ENCODE measurements at places on chromosomes 2 and 18.

GRCh38 chr2:237154884-237155851 is 69.5 kb downstream of the COPS8 start:
- no peaks in the 10 kb centered on the region for H3K36me3 ChIP-seq
- no peak overlapping the region for H3K4me3 ChIP-seq
- H3K27me3 ChIP-seq = no peaks in the 10 kb centered on the region
- H3K4me1 ChIP-seq = no peaks in the 10 kb centered on the region
- no peak for DNase-seq

GRCh38 chr2:134139611-134140010 is 114.3 kb upstream of the MGAT5 start:
- peaks cover 82% of the 10 kb centered on the region for H3K4me1 ChIP-seq

DNA sequence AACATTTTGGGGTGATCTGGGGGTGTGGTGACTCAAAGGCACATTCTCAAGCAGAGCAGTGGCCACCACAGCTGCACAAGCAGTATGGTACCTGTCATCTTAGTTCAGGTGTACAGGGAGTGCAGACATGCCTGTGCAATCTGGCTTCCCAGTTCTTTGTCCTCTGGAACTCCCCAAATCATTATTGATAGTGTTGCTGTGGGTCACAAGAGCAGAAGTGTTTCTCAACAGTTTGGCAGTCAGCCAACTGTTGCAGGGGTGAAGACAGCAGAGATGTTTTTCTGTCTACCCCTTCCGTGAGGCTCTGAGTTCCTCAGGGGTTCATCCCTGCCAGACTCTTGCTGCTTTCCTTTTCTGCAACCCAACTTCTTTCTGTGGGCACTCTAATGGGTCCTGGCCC is 206.5 kb upstream of the ZSWIM2 start:
- no peak for DNase-seq
- no peak overlapping the region for H3K4me3 ChIP-seq
- no peaks in the 10 kb centered on the region for H3K4me1 ChIP-seq
- no peaks in the 10 kb centered on the region for H3K36me3 ChIP-seq

DNA sequence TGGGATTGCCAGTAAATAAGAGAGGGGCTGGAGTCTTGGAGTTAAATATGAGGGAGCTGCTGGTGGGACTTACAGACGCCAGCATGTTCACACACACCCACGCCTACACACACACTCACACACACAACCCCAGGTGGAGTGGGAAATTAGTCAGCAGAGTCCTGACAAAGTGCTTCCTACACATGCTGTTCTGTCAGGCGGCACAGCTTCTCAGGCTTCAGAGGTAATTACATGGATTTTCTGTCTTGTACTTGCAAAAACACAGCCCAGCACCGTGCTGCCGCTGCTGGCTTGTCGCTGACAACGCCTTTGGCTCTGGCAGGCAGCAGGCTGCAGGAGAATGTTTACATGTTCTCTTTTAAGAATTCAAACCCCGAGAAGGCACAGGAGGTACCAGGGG is 1186.3 kb upstream of the CELF4 start:
- H3K27ac ChIP-seq = peak overlapping the region; percentile 15
- no peak for DNase-seq
- no peaks in the 10 kb centered on the region for H3K27me3 ChIP-seq
- peaks cover 24% of the 10 kb centered on the region for H3K4me1 ChIP-seq

GRCh38 chr2:168052773-168053172 is 194.6 kb downstream of the STK39 start:
- no peak overlapping the region for H3K4me3 ChIP-seq
- no peaks in the 10 kb centered on the region for H3K27me3 ChIP-seq
- no peaks in the 10 kb centered on the region for H3K36me3 ChIP-seq
- no peaks in the 10 kb centered on the region for H3K4me1 ChIP-seq

GRCh38 chr2:230879891-230880290 is 15.1 kb downstream of the ITM2C start:
- no peak overlapping the region for H3K27ac ChIP-seq
- no peaks in the 10 kb centered on the region for H3K27me3 ChIP-seq
- DNase-seq = no peak
- no peaks in the 10 kb centered on the region for H3K4me1 ChIP-seq

DNA sequence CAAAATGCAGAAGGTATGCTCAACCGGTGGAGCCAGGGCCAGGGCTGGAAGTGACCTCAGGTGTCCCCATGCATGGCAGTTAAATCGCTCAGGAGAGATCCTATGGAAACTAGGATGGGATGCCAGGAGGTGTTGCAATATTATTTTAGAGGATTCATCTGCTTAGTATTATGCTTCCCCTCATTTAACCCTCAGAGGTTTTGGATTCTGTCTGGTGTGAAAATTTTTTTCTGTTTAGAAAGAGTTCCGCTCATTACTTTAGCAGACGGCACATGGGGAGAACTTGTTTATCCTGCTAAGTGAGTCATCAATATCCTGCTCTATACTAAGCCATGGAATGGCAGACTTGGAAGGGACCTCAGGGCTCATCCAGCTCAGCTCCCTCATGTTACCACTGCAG is 42.5 kb downstream of the TRIB2 start:
- no peaks in the 10 kb centered on the region for H3K27me3 ChIP-seq
- no peak overlapping the region for H3K27ac ChIP-seq

DNA sequence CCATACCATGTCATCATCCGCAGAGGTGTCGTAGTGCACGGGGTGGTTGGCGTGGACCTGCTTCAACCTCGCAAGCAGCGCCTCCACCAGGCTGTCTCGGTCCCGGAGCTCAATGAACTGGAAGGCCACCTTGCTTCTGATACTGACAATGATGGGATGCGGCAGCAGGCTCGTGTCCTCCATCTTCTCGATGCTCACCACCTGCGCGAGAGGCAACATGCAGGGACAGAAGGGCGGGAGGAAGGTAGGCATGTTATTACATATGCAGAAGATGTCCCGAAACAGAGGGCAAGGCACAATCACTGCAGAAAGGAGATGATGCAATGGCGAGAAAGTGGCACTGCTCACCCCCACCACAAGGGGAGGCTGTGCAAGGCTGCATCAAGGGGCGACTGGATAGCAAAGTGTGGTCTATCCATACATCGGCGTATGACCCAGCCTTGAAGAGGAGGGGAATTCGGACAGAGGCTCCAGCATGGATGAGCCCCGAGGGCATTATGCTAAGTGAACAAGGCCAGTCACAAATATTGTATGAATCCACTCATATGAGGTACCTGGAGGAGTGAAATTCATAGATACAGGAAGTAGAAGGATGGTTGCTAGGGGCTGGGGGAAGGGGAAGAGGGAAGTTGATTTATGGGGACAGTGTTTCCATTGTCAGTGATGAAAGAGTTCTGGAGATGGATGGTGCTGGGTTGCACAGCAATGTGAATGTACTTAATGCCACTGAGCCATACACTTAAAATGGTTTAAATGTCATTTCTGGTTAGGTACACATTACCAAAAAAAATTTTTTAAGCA is 36.6 kb downstream of the RPL31 start:
- no peak overlapping the region for H3K4me3 ChIP-seq
- DNase-seq = no peak
- H3K4me1 ChIP-seq = no peaks in the 10 kb centered on the region
- H3K36me3 ChIP-seq = peaks cover 23% of the 10 kb centered on the region
- H3K27ac ChIP-seq = peak overlapping the region; percentile 13
- H3K27me3 ChIP-seq = no peaks in the 10 kb centered on the region

DNA sequence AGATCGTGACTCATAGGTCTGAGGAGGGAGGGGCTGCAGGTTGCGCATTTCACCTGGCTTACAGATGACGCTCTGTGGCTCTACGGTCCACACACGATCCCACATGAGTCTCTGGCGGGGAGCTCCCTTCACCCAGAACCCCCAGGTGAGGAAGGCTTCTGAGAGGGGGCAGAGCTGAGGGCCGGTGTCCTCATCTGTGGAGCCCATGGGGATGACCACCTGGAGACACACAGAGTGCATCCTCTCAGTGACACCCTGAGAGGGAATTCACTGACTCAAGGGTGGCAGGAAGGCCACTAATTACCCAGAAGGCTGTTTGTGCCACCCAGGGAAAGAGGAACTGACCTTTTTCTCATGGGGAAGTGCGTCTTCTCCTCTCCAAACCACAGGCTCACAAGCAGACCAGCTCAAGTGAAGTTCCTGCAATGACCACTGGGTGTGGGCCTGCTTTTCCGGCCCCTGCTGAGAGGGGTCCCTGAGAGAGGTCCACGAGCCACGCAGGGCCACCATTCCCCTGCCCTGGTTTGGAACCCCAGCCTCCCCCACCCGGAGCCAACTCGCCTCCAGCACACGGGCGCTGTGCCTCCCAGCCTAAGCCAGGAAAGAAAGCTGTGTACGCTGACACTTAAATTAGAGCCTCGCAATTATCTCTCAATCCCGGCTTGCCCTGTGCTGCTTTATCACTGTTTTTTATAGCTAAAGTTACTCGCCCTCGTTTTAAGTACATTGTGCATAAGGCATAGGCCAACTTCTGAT is 114.1 kb downstream of the BCL11A start:
- no peak for DNase-seq
- H3K27me3 ChIP-seq = no peaks in the 10 kb centered on the region
- no peak overlapping the region for H3K27ac ChIP-seq
- H3K4me1 ChIP-seq = peaks cover 19% of the 10 kb centered on the region
- H3K4me3 ChIP-seq = no peak overlapping the region

DNA sequence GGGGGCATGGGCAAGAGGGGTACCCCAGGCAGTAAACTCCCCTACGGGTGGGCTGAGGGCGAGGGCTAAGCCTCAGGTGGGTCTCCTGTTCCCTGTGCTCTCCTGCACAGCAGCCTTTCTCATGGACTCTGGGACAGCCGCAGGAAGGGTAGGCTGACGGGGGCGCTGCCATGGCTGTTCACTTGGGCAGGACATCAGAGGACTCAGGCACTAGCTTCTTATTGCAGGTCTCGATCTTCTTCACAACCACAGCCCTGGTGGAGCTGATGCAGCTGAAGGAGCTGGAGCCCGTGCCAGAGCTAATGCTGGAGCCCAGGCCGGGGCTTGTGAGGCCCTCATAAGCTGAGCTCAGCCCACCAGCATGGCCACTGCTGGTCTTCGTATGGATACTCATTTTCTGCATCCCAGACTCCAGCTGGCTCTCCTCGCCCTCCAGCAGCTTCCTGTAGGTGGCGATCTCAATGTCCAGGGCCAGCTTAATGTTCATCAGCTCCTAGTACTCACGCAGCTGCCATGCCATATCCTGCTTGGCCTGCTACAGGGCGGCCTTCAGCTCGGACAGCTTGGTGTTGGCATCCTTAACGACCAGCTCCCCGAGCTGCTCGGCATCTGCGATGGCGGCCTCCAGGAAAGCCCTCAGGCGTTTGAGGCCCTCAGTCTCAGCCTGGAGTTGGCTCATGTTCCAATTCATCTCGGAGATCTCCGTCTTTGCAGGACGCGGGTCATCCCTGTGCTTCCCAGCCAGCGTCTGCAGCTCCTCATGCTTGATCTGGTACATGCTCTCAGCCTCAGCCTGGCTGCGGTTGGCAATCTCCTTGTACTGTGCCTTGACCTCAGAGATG is 359.8 kb upstream of the SETBP1 start:
- no peaks in the 10 kb centered on the region for H3K4me1 ChIP-seq
- H3K27ac ChIP-seq = no peak overlapping the region
- no peaks in the 10 kb centered on the region for H3K27me3 ChIP-seq
